Uterus (tissue), 4 donors: ENCODE measurements at places on chromosomes 1 and 21.

- H3K4me3 ChIP-seq, result no peak overlapping the region
- DNase-seq, result no peak
- no peaks in the 10 kb centered on the region for H3K36me3 ChIP-seq
- H3K27ac ChIP-seq, result no peak overlapping the region
These were observed 49.0 kb downstream of the MAP3K21 start for GRCh38 chr1:233376382-233377110.

- no peak for DNase-seq
- no peaks in the 10 kb centered on the region for H3K4me1 ChIP-seq
- H3K36me3 ChIP-seq, result no peaks in the 10 kb centered on the region
- no peak overlapping the region for H3K4me3 ChIP-seq
These were observed 17.8 kb downstream of the IFNLR1 start for GRCh38 chr1:24169286-24169685.

- no peak overlapping the region for H3K27ac ChIP-seq
- no peaks in the 10 kb centered on the region for H3K27me3 ChIP-seq
- no peak for DNase-seq
- no peak overlapping the region for H3K4me3 ChIP-seq
- no peaks in the 10 kb centered on the region for H3K4me1 ChIP-seq
These were observed 240.2 kb downstream of the USH2A start for GRCh38 chr1:216183007-216183406.

DNA sequence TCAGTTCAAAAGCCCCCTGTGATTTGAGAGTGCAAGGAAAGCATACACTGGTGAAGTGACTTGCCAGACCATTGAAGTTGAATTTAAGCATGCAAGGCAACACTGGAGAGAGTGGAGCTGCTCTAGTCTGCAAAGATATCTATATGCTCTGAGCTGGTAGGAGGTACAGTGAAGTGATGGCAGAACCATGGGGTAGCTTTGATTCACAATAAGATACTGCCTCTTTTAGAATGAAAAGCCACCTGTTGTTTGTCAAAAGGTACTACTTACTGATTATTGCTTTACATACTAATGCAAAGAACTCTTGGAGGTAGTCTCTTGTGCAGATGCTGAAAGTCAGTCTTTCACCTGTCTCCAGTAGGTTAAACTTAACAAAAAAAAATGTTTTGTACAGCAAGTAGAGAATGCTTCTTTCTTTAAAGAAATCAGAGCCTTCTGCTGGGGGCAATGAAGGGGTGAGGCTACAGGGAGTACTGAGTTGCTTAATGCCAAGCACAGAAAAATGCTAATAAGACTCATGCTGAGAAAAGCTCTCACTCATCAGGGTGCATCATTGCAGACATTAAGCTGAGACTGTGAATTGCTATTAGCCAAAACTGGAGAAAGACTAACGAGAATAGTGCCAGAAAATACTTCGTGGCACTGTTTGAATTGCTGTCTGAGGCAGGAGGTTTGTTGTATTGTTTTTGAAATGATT, 1150.5 kb upstream of the TMPRSS15 start:
- no peak overlapping the region for H3K4me3 ChIP-seq
- no peaks in the 10 kb centered on the region for H3K36me3 ChIP-seq
- no peak overlapping the region for H3K27ac ChIP-seq
- no peaks in the 10 kb centered on the region for H3K4me1 ChIP-seq
- DNase-seq, result no peak

GRCh38 chr1:154968731-154969130, 1.8 kb downstream of the SHC1 start:
- H3K4me1 ChIP-seq, result peaks cover 3% of the 10 kb centered on the region
- DNase-seq, result no peak
- H3K4me3 ChIP-seq, result no peak overlapping the region
- H3K27me3 ChIP-seq, result no peaks in the 10 kb centered on the region

DNA sequence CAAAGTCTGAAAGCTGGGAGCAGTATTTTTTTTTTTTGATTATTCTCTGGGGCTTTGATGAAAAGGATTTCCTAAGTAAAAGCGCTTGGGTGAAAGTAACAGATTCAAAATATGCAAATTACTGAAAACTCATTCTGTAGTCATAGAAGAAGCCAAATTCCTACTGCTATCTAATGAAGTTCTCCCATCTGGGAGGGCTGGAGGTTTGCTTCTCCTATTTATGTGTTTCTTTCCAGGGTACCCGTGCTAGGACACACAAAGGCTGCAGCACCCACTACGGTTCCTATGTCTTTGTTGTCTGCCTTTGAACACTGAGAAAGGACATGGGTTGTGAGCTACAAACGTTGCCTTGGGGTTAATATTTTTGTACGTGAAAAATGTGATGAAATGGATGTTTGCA, 324.7 kb upstream of the KAZN start:
- H3K27ac ChIP-seq, result no peak overlapping the region
- no peaks in the 10 kb centered on the region for H3K4me1 ChIP-seq
- H3K27me3 ChIP-seq, result no peaks in the 10 kb centered on the region
- H3K36me3 ChIP-seq, result no peaks in the 10 kb centered on the region
- no peak overlapping the region for H3K4me3 ChIP-seq

DNA sequence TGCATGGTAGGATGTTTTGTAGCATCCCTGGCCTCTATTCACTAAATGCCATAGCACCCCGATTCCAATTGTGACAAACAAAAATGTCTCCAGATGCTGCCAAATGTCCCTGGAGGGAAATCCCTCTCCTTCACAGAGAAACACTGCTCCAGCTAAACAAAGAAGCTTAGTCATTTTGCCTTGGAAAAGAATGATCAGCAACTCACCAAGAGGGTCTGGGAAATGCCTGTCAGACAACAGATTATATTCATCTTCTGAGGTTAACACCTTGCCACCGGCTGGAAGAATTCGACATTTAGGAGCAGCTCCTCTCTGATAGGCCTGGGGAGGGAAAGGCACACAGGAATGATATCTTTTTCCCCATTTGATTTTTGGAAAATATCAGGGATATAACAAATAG, 84.4 kb downstream of the NIBAN1 start:
- H3K4me3 ChIP-seq, result no peak overlapping the region
- no peaks in the 10 kb centered on the region for H3K27me3 ChIP-seq
- no peaks in the 10 kb centered on the region for H3K36me3 ChIP-seq
- H3K4me1 ChIP-seq, result no peaks in the 10 kb centered on the region
- H3K27ac ChIP-seq, result peak overlapping the region; percentile 34
- no peak for DNase-seq

GRCh38 chr21:46056450-46056903, 41.4 kb upstream of the COL6A2 start:
- H3K27ac ChIP-seq, result peak overlapping the region; percentile 99
- H3K4me3 ChIP-seq, result peak overlapping the region; percentile 7
- H3K4me1 ChIP-seq, result peaks cover 5% of the 10 kb centered on the region
